SIG-M5 (cell line): ENCODE measurements at places on chromosomes 5 and 9.

- DNase-seq: no peak
These were observed 116.0 kb upstream of the PPP1R26 start for GRCh38 chr9:135363596-135363995.

DNA sequence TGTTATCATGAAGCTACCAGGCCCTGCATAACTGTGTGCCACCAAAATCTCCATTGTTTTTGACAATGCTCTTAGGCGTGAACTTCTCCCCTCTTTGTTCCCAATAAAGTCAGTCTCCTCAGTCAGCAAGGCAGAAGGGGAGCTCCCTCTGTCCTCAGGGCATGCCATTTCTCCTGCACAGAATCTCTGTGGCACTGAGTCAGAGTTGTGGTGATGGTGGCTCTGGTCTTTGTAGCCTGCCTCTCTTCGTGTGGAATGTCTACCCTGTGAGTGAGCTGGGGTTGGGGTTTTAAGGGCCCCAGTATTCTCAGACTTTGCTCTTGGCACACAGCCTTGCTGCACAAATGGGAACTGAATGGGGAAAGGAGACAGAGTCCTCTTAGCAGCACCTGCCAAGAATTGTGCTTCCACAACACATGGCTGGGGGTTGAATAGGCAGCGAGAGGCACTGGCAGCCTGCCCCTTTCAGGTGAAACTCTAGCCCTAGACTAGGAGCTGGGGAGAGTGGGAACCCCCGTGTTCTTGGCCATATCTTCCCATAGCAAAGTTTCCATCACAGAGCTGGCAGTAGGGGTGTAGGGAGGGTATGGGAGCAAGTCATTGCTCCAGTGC, 146.6 kb downstream of the SH3GL2 start:
- no peak for DNase-seq

GRCh38 chr5:109411627-109412026, 1.9 kb upstream of the PJA2 start:
- DNase-seq: no peak

DNA sequence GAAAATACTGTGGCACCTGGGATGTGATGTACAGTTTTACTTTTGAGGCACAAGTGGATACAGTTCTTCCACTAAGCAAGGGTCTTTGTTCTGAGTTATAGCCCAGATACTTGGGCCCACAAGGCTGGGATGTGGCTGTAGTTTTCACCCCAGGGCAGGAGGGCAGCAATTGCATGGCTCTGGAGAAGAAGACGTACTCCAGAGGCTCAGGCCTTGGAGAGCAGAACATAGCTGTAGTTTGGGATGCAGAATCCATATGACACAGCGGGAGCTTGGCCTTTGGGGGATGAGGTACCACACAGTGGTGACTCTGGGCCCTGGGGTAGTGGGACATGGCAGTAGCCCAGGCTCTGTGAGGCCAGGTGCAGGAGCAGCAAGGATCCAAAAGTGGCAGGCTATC, 110.8 kb upstream of the FSTL4 start:
- no peak for DNase-seq

- no peak for DNase-seq
These were observed 24.3 kb downstream of the BOD1 start for GRCh38 chr5:173592050-173592669.
